ENCODE measurements at places on chromosomes 7 and 10.

GRCh38 chr10:33350041-33350440, 15.6 kb upstream of the NRP1 start:
- no peak for DNase-seq

DNA sequence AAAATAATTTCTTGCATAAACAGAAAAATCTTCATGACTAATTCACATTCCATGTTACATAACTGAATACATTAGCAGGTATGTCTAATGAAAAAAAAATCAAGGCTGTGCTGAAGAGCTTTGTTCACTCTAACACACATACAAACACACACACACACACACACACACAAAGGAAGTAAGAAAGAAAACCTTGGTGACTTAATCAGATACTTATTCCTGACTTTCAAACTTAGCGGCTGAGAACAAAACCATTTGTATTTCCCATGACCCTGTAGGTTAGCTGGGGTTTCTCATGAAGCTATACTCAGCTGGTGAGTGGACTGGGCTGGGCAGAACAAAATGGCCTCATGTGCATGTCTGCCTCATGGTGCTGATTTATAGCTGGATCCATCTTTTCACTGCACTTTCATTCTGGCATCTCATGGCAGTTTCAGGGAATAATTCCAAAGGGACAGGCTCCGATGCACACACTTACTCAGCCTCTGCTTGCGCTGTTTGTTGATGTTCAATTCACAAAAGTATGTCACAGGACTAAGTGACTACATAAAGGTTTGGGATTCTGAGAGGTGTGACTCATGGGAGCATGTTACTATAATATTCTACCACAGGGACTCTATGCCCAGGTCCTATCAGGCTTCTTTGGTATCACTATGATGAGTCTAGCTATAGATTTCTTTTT, 161.2 kb downstream of the PCLO start:
- no peak for DNase-seq

- no peak for DNase-seq
Observed at GRCh38 chr10:77566914-77567566, 70.6 kb downstream of the KCNMA1 start.

DNA sequence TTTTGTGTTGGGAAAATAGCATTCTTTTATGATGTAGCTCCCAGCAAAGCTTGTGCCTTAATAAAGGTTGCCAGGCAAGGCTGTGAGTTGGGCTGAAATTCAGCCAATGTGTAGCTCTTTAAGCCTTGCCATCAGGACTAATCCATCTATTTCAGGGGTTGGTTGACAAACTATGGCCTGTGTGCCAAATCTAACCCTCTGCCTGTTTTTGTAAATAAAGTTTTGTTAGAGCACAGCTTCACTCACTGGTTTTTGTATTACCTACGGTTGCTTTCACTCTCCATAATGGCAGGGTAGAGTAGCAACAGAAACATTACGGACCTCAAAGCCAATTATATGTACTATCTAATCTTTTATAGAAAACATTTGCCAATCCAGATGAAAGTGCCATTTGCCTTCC, 638.1 kb upstream of the POT1 start:
- no peak for DNase-seq

DNA sequence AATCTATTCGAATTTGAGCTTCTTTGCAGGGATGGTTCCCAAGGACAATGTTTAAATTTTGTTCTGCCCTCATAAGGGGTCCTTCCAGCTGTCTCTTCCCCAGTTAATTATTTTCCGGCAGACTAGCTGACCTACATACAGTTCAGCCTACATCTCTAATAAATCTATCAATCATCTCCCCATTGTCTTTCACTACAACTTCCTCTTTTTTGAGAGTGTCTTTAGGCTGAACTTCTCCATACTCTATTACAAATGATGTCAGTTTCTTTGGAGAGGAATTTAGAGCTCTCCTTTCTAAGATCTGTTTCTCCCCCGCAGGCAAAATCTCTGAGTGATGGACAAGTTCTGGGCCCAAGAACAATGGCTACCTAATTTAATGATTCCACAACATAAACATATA, 122.2 kb downstream of the PCLO start:
- no peak for DNase-seq

DNA sequence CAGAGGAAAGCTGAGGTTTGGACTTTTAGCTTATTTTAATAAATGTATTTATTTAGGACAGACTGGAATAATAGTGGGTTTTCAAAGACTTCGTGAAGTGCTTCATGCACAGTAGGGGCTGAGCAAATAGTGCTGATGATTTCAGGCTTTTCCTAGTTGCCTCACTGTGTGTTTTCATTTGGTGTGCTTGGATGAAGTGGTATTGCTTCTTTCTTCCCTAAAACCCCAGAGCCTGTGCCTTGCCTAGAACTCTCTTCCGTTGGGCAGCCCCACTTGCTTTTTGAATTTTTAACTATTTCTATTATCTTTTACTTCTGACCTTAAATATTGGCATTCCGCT, 49.6 kb downstream of the ARID5B start:
- DNase-seq: no peak

GRCh38 chr10:132836832-132837540, 51.0 kb upstream of the NKX6-2 start:
- no peak for DNase-seq

GRCh38 chr10:98487649-98488048, 40.9 kb upstream of the HPS1 start:
- DNase-seq: no peak

GRCh38 chr7:122628651-122629411, 70.1 kb downstream of the RNF133 start:
- DNase-seq: no peak

DNA sequence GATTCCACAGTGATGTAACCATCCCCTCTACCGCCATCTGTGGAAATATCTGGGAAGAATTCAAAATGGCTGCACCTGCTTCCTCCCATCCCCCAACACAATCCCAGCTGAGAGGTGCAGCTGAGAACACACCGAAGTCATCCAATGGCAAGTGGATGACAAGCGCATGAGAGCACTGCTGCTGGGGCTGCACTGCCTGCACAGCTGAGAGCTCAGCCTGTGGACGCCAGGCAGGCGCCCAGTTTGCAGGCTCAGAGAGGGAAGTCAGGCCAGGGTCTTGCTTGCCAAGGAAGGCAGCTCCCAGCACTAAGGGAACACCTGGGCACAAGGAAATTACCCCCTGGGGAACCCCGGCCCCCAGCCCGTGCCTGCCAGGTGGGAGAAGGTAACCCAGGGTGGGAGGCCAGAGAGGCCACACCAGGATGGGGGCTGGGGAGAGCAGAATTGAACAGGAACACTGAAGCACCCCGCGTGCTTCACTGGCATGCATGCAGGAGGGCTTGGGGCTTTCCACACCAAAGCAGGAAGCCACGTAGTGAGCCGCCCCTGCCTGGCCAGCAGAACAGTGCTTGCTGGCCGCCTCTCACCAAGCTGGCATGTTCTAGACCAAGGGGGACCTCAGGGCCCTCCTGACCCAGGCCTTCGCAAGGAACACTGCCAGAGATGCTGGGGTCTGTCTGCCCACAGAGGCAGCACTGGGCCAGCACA, 46.2 kb downstream of the FAM53B start:
- DNase-seq: no peak

DNA sequence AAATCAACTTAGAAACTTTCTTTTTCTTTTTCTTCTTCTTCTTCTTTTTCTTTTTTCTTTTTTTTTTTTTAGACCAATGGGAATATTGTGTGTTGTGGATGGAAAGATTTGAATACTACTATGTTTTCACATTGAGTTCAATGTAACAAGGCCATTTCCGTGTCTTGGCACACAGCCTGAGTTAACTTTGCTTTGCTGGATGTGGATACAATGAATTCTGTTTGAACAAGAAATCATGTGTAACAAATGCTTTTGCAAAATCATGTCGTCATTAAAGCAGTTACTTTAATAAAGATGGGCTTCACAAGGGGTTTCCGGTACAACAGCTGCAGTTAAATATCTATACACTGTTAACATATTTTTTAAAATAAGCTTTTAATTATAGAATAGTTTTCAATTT, 13.5 kb upstream of the ENTPD1 start:
- peak; percentile 57 for DNase-seq

GRCh38 chr7:46233585-46234329, 312.7 kb upstream of the IGFBP3 start:
- no peak for DNase-seq

- peak; percentile 79 for DNase-seq
Observed at GRCh38 chr10:97499561-97500296, 1.0 kb downstream of the UBTD1 start.

DNA sequence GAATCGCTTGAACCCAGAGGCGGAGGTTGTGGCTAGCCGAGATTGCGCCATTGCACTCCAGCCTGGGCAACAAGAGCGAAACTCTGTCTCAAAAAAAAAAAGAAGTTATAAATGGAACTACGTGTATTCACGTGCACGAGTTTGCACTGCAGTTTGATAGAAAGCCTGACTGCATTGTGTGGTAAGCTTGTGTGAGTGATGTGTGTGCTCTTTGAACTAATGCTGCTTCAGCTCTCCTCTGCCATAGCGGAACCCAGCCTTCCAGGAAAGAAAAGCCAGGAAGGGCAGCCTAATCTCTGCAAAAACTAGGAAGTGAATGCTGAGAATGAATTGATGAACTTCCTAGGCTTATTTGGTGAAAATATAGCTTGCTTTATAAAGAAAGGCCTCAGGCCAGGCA, 15.6 kb upstream of the MKRN1 start:
- DNase-seq: no peak

- peak; percentile 87 for DNase-seq
Observed at GRCh38 chr10:124646483-124647352, 97.5 kb downstream of the FAM53B start.

DNA sequence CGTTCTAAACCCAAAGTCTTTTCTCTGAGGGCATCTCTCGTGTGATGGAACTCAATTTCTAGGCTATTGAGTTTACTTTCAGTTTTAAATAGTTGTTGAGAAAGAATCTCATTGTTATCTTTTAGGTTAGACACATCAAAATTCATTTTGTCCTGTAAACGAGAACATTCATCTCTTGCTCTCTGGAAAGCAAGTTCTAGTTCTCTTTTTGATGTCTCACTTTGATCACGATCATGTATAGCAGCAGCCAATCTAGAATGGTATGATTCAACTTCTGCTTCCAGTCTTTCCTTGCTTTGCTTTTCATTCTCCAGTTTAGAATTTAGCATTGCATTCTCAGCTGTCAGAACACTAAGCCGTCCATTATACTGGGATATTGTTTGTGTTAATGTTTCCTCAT, 65.1 kb downstream of the ANKRD26 start:
- DNase-seq: no peak

DNA sequence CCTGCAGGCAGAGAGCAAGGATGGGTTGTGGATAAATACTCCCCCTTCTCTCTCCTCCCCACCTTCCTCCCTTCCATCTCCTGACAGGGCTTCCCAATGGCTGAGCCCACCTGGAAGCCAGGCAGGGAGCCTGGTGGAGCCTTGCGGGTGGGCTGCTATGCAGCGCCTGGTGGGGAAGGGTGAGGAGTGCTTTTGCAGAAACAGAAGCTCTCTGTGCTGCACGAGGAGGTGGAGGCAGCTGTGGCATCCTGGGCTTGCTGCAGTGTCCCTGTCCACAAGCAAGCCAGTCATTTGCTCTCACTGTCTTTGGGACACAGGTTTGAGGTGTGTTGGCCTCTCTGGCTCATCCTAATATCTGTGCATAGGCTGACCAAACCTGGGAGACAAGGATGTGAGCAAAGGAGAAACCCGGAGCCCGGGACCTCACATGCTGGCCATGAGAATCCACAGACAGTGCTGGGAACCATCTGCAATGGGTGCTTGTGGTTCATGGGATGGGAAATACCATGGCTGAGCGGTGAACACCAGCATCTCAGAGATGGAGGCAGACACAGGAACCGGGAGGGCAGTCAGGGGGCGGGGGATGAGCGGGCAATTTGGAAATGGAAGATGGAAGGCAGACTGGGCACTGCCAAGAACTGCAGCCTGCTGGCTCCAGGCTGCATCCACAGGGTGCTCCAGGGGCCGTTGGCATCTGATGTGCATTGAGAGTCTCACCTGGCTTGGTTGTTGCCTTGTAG, 364.2 kb downstream of the GLRX3 start:
- DNase-seq: no peak

- DNase-seq: peak; percentile 52
Observed at GRCh38 chr7:123154231-123154860, 45.4 kb downstream of the SLC13A1 start.

DNA sequence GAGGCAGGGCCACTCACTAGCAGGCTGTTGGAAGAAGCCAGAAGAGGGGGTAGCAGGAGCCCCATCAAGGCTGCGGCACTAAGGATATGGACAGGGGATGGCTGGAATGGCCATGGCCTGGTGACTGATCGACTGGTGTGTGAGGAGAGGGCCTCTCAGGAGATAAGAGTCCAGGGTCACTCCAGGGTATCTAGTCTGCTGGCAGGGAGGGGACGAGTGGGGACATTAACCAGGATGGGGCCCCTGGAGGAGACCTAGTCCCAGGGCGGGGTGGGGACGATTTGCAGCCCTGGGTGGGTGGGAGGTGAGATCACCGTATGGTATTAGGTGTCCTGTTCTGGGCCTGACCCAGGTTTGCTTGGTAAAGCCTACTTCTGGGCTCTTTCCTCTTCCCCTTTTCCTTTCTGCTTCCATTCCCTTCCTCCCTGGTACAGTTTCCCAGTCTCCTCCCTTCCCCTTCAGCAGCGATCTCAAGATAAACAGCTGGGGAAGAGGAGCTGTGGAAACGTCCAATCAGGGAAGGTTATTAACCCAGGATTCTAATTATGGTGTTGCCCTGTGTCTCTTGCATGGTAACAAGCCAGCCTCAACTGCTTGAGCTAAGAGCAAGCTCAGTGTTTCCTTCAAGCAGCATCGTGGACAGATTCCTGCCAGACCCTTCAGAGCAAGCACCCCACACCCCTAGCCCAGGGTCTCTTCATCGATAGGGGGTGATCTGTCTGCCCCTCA, 233.2 kb downstream of the RPS24 start:
- DNase-seq: no peak

DNA sequence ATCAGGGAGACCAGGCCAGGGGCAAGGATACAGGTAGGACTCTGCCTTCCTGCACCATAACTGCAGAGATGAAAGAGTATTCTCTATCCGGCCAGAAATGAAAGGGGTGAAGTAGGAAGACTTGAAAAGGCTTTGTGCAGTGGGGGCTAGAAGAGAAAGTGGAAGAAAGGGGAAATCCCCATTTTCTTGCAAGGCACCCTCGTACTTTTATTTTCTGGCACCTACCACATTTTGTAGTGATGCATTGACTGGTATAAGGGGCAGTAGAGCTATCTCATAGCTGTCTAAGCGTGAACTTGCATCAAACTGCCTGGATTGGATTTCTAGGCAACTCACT, 752 bp upstream of the CAMK2G start:
- no peak for DNase-seq

GRCh38 chr7:118684796-118685195, 460.3 kb downstream of the ANKRD7 start:
- no peak for DNase-seq

GRCh38 chr7:150875791-150876190, 23.5 kb downstream of the AOC1 start:
- no peak for DNase-seq

DNA sequence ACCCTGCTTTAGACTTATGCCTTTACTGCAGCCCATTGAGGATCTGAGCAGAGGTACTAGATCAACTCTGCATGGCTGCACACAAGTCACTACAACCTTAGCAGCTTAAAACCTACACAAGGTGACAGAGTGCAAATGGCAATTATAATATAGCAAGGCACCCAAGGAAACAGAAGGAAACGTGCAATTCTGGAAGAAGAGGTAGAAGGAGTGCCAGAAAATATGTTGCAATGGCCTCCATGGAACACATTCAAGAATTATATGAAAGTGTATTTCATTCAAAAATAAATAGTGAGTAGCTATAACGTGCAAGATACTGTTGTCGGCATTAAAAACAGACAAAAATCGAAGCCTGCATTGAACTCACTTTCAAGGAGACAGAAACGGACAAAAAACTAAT, 2.9 kb upstream of the AKR1C8 start:
- no peak for DNase-seq
